ENCODE measurements at places on chromosomes 3 and 15.

- no peak for DNase-seq
These were observed 117.5 kb upstream of the PROK2 start for GRCh38 chr3:71902258-71903111.

- DNase-seq = no peak
These were observed 60.6 kb upstream of the MYRIP start for GRCh38 chr3:39748763-39749162.

- DNase-seq = peak; percentile 30
These were observed at the start of gene FAH for GRCh38 chr15:80152896-80153876. TSS of gene FAH (plus strand) at chr15:80152999. CDS start at chr15:80153055, 56 bp downstream.

DNA sequence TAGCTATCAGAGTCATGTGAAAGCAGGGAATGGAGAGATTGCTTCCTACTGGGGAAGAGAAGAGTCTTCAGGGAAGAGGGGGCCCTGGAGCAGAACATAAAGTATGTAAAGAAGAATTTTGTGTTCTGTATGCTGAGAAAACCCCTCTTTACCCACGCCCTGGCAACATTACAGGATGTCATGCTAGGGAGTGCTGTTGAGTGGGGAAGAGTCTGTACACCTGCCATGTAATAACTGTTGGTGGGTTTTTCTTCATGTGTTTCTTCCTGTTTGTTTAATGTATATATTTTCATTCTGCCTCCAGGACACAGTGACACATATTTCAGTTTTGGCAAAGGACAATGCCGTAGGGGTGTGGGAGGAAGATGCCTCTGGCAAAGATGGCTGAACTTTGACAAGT is 122.8 kb upstream of the LPP start:
- DNase-seq = no peak

GRCh38 chr3:9167222-9167621 is 82.2 kb downstream of the SRGAP3 start:
- DNase-seq = no peak

- no peak for DNase-seq
These were observed 12.4 kb downstream of the GYG1 start for GRCh38 chr3:149003653-149004305.

GRCh38 chr3:128351546-128351945 is 115.1 kb downstream of the DNAJB8 start:
- DNase-seq = no peak

GRCh38 chr15:68268405-68268804 is 9.1 kb upstream of the FEM1B start:
- no peak for DNase-seq

GRCh38 chr3:166484470-166484869 is 647.2 kb upstream of the BCHE start:
- no peak for DNase-seq

GRCh38 chr3:168801794-168802193 is 706.1 kb upstream of the GOLIM4 start:
- no peak for DNase-seq

- no peak for DNase-seq
These were observed 108.1 kb downstream of the TPRA1 start for GRCh38 chr3:127482216-127483004.

DNA sequence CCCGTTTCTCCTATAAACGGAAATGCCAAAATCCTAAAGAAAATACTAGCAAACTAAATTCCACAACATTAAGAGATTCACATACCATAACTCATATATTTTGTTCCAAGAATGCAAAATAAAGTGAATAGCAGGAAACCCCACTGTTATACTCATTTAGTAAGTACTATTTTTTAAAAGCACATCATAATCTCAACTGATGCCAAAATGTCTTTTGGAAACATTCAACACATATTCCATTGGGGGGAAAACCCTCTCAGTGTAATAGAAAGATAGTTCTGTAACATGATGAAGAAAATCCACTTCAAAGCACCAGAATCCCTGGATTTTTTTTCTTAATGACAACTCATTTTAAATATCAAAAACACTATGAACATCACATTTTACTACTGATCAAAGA is 93.0 kb upstream of the EIF1B start:
- no peak for DNase-seq

GRCh38 chr3:8663177-8664061 is 18.8 kb upstream of the SSUH2 start:
- DNase-seq = peak; percentile 95

DNA sequence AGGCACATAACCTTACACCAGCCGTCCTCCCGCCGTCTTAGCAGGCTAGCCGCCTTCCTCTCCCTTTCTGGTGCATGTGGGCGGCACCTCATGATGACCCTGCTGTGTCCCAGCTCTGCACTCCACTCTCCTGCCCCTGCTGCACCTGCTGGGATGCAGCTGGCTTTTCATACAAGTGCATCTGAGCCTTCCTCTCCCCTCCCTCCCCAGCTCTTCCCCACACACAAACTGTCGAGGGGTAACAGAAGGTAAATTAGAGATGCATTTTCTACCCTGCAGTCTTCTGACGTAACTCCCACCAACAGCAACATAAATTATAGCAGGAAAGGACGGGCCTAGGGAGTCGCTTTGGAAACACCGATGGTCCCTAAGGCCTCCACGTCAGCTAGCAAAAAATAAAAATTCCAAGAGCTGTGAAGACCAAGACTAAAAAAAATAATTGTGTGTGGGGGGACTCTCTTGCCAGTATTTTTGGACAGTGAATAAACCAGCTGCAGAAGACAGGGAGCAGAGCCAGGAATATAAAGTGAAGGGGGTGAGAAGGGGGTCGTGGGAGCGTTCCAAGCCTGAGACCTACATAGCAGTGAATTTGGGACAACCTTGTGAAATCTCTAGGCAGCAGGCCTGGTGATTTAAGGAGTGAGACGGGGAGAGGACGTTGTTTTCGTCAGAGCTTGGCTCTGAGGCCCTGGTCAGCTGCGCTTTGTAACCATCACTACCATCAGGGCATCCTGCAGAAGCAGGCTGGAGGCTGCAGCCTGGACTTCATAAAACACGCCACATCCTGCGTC is 216.2 kb downstream of the ADAMTS17 start:
- no peak for DNase-seq

GRCh38 chr3:143337387-143337786 is 217.8 kb downstream of the CHST2 start:
- no peak for DNase-seq

GRCh38 chr3:146124126-146124801 is 36.7 kb downstream of the PLOD2 start:
- no peak for DNase-seq

Data from HepG2 (cell line).